T-helper 2 cell treated with Interferon-gamma antibody and Interleukin-4, amounts not matched to agents 5 μg/mL and 100 μg/mL, for 36 hours (primary cell): ENCODE measurements at places on chromosomes 1 and 21.
A peak's percentile ranks its signal among the peaks of the same experiment; 100 is the strongest.

DNA sequence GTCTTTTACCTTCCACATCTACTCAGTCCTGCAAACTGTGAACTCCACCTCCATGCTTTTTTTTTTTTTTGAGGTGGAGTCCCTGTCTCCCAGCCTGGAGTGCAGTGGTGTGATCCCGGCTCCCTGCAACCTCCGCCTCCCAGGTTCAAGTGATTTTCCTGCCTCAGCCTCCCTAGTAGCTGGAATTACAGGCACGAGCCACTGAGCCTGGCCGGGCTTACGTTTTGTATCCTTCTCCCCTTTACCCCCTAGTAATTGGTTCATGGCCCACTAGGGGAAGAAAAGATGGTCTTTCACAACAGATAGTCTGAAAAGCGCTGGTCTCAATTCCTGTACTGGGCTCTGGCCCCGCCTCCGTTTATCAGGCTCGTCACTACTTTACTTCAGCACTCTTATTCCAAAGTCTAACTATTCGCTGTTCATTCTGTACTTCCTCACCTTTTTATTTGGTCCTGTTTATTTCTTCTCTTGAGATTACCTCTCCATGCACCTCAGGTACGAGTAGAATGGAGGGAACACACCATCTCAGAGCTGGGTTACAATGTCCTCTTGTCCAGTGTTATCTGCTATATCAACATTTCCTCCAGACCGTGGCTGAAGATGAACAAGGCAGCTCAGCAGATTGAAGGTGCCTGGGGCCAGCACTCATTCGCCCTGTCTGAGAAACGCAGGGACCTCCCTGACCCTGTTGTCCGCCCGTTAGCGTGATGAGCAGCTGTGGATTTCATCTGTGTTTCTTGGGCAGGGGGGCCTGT is 16.2 kb downstream of the CNST start:
- DNase-seq, result no peak
- no peak overlapping the region for H3K4me3 ChIP-seq
- peaks cover 8% of the 10 kb centered on the region for H3K36me3 ChIP-seq
- H3K27ac ChIP-seq, result no peak overlapping the region
- no peaks in the 10 kb centered on the region for H3K27me3 ChIP-seq

DNA sequence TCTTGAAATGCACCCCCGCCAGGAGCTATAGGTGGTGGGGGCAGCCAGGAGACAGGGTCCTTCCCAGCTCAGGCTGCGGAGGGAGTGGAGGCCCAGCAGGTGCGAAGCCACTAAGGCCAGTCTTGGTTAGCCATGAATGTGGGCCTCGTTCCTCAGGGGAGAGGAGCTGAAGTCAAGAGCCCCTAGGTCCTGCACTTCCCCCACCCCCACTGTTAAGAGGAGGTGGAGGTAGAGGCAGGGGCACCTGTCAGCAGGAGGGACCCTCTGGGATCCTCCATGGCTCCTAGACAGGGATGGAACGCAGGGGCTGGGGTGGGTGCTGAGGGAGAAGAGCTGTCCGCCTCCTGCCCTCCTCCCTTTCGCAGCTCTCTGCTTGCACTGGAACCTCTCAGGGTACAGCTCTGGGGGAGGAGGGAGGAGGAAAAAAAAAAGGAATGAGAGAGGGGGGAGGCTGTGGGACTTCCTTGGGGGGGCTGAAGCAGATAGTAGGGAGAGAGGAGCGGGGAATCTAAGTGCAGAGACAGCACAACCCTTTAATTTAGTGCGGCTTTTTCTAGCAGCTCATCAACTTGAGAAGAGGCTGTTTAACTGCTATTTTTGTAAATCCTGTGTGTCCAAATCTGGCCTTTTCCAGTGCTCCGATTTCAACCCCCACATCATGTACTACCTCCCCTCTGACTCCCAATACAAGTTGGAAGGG is 37.0 kb downstream of the MATN1 start:
- H3K4me1 ChIP-seq, result no peaks in the 10 kb centered on the region
- H3K4me3 ChIP-seq, result no peak overlapping the region
- peaks cover 55% of the 10 kb centered on the region for H3K27me3 ChIP-seq

- H3K27me3 ChIP-seq, result no peaks in the 10 kb centered on the region
- no peak overlapping the region for H3K27ac ChIP-seq
- no peak overlapping the region for H3K4me3 ChIP-seq
- no peaks in the 10 kb centered on the region for H3K4me1 ChIP-seq
Measured at GRCh38 chr1:57894315-57894714, 470.5 kb upstream of the DAB1 start.

DNA sequence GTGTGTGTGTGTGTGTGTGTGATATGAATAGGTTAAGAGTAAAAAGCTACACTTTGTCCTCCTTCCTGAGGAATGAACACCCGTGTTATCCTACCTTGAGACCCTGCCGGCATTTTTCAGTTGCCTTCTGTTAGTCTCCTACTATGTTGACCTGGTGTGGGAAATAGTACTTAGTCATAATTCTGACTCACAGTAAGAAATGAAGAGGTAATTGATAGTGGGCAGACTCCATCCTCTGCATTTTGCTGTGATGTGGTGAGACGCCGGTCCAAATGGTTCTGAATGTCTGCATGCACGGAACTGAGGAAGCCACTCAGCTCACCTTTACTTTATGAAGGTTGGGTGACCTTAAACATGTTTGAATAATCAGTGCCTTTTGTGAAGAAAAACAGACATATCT is 12.6 kb downstream of the CD101 start:
- no peaks in the 10 kb centered on the region for H3K27me3 ChIP-seq
- no peak overlapping the region for H3K27ac ChIP-seq
- H3K4me3 ChIP-seq, result no peak overlapping the region
- H3K4me1 ChIP-seq, result peaks cover 18% of the 10 kb centered on the region

- H3K27me3 ChIP-seq, result no peaks in the 10 kb centered on the region
- no peak for DNase-seq
- H3K4me3 ChIP-seq, result no peak overlapping the region
Measured at GRCh38 chr1:30043731-30044408, 679.5 kb downstream of the MATN1 start.

DNA sequence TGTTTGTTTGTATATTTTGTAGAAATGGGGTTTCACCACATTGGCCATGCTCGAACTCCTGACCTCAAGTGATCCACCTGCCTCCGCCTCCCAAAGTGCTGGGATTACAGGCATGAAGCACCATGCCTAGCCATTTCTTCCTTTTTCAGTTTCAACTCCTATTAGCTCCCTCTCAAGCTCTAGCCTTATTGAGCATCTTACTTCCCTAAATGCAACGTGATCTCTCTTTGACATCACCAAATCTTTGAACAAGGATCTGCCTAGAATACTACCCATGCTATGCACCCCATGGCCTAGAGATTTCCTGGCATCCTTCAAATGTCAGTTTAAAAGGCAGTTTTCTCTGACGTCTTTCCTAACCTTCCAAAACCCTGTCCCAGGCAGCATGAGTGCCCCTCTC is 91.1 kb upstream of the NR5A2 start:
- no peaks in the 10 kb centered on the region for H3K36me3 ChIP-seq
- DNase-seq, result no peak
- no peak overlapping the region for H3K4me3 ChIP-seq
- no peak overlapping the region for H3K27ac ChIP-seq
- H3K27me3 ChIP-seq, result peaks cover 53% of the 10 kb centered on the region

DNA sequence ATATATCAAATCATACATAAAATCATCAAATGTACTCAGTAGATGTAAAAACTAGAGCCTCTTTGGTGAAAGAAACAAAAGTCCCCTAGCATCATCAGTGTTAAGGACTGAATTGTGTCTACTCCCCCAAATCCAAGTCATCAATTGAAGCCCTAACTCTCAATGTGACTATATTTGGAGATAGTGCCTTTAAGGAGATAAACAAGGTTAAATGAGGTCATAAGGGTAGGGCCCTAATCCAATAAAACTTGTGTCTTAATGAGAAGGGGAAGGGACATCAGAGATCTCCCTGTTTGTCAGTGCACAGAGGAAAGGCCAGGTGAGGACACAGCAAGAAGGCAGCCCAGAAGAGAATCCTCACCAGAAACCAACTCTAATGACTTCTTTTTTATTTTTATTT is 33.5 kb downstream of the USP24 start:
- H3K36me3 ChIP-seq, result peaks cover 38% of the 10 kb centered on the region
- no peak overlapping the region for H3K4me3 ChIP-seq
- DNase-seq, result no peak
- no peak overlapping the region for H3K27ac ChIP-seq
- no peaks in the 10 kb centered on the region for H3K27me3 ChIP-seq

GRCh38 chr1:184686540-184686939 is 68.1 kb downstream of the EDEM3 start:
- H3K4me3 ChIP-seq, result no peak overlapping the region
- H3K36me3 ChIP-seq, result peaks cover 6% of the 10 kb centered on the region
- DNase-seq, result no peak
- no peaks in the 10 kb centered on the region for H3K4me1 ChIP-seq

DNA sequence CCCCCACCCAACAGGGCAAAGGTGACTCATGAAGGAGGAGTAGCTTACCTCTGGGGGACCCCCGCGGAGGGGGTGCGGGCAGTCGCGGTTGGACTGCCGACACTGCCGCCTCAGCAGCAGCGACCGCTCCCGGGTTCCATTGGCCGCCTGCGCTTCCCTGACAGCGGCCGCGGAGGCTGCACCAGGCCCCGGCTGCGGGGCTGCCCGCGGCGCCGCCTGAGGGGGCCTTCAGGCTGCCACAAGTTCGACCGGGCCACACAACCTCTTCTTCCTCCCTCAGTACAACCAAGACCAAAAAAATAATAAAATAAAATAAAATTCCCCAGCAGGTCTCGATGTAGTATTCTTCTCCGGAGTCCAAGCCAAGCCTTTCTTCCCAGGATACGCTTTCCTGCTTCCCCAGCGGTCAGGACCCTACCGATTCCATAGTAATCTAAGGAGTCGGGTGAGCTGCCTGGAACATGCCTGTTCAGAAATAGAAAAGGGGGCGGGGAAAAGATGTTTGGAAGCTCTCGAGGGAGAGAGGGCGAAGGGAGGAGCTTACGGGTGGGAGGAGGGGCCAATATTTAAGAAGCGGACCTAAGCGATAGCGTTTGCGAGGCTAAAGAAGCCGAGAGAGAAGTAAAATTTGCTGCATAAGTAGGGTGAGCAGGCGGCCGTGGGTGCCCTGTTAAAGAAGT is at the start of gene PI4KB:
TSS of gene PI4KB (minus strand) at position 194 of the 680 bp plus-strand sequence. CDS start 10,935 bp downstream, outside the sequence.
- peaks cover 21% of the 10 kb centered on the region for H3K36me3 ChIP-seq
- H3K4me1 ChIP-seq, result peaks cover 30% of the 10 kb centered on the region
- H3K27me3 ChIP-seq, result no peaks in the 10 kb centered on the region
- peak within 1 kb of the TSS; percentile 98 for H3K27ac ChIP-seq
- H3K4me3 ChIP-seq, result peak within 1 kb of the TSS; percentile 98

- no peak overlapping the region for H3K27ac ChIP-seq
- peaks cover 6% of the 10 kb centered on the region for H3K36me3 ChIP-seq
- H3K27me3 ChIP-seq, result peaks cover 34% of the 10 kb centered on the region
- no peak for DNase-seq
- no peaks in the 10 kb centered on the region for H3K4me1 ChIP-seq
Measured at GRCh38 chr21:30733026-30733425, 14.0 kb downstream of the KRTAP21-2 start.

GRCh38 chr21:42091899-42092508 is 20.9 kb downstream of the UMODL1 start:
- peaks cover 11% of the 10 kb centered on the region for H3K4me1 ChIP-seq
- no peak overlapping the region for H3K27ac ChIP-seq
- DNase-seq, result no peak
- peaks cover 13% of the 10 kb centered on the region for H3K27me3 ChIP-seq
- no peaks in the 10 kb centered on the region for H3K36me3 ChIP-seq

DNA sequence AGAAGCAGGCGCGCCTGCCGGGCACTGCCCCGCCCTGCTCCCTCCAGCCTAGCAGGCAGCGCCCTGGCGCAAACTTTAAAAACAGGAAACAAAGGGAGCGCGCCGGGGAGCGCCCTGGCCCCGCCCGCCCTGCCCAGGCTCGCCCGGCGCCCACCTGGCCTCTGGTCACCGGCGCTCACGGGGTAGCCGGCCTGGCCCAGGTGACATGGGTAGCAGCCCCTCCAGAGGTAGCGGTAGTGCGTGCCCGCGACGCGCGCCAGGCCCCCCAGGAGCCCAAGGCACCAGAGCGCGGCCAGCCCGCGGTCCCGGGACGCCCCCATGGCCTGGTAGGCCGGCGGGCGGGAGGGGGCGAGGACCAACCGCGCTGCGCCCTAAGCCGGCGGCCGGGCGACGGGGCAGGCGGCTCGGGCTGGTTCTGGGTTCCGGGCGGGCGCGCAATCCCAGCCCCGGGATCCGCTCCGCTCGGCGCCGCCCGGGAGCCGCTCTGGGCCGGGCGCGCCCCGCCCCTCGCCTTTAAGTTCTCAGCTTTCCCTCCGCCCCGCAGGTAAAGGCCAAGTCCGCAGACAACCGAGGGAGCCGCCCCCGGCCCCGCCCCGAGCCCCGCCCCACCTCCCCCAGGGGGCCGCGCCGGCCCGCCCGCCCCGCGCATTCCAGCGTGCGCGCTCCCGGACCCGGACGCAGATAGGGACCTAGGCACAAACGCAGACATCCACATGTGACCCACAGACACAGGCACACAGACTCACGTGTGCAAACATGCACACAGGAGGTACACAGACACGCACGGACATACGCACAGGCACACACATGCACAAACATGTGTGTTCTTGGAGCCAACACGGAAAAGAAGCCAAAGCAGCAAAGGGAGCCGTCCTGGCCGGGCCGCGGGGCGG is 76.7 kb downstream of the ARHGEF16 start:
- peaks cover 8% of the 10 kb centered on the region for H3K4me1 ChIP-seq
- H3K27ac ChIP-seq, result peak overlapping the region; percentile 80
- peak; percentile 57 for DNase-seq

DNA sequence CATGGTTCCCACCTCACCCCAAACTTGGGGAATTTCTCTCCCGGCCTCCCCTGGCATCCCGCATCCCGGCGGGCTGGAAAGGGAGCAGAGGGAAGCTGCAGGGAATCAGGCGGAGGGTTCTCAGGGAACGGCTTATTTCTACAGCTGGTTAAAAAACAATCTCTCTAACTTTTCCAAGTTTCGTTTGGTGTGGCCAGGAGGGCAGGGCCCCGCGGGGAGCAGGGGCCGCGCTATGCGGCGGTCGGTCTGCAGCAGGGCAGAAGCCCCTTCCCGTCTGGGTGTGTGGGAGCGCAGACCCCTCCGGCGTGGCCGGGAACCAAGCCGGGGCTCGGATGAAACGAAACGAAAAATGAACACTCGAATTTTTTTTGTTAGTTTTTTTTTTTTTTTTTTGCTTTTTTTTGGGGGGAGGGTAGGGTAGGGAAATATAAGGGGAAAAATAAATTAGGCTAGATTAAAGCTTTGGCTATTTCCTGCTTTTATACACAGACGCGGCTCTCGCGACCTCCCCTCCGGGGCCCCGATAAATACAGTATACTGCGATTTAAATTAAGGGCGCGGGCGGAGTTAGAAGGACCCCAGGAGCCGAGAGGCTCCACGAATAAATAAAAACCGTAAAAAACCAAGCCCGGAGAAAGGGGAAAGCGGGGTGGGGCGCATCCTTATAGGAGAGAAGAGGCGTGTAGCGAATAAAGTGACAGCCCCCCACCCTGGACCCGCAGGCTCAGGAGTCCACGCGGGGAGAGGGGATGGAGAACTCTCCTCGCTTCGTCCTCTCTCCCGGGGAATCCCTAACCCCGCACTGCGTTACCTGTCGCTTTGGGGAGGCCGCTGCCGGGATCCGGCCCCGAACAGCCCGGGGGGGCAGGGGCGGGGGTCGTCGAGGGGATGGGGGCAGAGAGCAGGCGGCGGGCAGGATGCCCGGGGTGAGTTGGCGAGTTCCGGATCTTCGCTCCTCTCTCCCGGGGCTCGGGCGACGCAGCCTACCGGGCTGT is 2.1 kb downstream of the POU3F1 start:
- H3K4me1 ChIP-seq, result peaks cover 4% of the 10 kb centered on the region
- no peak for DNase-seq
- H3K27me3 ChIP-seq, result peaks cover 55% of the 10 kb centered on the region
- H3K4me3 ChIP-seq, result peak overlapping the region; percentile 67
- peak overlapping the region; percentile 55 for H3K27ac ChIP-seq
